ENCODE measurements at places on chromosomes 12 and 14. TPM values are rescaled to one million over a fixed set of nuclear protein-coding genes. Genes with fewer than 3 reads are reported as not detected.

Gene TPH2
- total RNA-seq, result not detected

DNA sequence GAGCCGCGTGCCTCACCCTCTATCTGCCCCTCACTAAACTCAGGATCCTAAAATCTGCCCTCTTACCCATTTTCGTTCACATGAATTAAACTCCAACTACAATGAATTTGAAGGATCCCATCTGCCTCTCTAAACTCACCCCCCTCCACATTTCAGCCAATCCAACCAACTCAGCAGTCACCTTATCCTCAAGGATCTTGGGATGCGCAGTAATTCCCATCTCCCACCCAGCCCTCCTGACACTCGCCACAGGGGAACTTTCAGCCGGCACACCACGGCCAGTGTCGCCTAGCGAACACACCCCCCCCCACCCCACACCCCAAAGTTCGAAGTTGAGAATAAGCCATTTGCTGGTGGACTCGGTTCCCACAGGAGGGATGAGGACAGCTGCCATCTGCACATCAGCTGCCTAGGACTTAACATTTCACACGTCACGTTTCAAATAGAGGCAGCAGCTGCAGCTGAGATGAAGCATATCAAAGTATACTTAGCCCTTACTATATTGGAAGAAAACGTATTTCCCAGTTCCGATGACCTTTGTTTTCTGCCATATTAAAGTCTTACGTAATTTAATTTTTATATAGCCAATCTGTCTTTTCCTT is 8.7 kb upstream of the SELPLG start:
- DNase-seq, result no peak

DNA sequence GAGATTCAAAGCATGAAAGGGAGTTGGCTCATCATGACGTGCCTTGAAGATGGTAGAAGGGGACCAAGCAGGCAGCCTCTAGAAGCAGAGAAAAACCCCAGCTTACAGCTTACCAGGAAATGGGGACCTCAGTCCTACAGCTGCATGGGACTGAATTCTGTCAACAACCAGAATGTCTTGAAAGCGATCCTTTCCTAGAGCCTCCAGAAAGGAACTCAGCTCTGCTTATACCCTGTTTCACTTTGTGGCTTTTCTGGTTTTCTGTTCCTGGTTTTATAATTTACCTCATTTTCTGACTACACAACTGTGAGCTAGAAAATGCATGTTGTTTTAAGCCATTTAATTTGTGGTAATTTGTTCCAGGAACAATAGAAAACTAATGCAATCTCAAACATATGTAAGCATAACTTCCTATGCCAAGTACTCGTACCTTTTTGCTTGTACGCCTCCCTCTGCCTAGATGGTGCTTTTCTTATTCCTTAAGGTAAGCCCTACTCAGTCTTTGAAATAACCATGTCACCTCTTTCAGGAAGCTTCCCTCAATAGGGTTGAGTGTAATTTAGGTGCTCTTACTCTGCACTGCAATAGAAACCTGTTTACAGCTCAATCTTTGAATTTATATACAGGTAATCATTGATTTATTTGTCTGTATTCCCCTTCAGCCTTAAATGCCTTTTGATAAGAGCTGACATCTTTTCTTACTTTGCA is 348.8 kb downstream of the TMEM117 start:
- no peak for DNase-seq

- no peak for DNase-seq
Measured at GRCh38 chr14:52429451-52429850, 115.3 kb downstream of the PTGER2 start.

DNA sequence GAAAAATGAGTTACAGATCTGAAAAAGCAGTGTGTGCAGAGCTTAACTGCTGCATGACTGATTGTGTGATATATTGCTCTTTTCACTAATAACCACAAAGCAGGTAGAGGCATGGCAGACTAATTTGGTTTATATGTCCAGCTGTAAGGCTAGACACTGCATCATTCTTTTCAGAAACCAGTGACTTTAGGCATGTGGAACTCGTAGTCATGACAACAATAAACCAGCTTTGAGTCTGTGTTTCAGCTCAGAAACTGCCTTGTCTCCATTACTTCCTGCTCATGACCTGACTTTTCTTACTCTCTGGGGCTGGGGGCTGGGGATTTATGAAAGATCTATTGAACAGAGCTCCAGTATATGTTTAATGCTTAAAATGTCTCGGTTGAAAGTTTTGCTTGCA is 146.8 kb upstream of the LRIG3 start:
- DNase-seq, result no peak

DNA sequence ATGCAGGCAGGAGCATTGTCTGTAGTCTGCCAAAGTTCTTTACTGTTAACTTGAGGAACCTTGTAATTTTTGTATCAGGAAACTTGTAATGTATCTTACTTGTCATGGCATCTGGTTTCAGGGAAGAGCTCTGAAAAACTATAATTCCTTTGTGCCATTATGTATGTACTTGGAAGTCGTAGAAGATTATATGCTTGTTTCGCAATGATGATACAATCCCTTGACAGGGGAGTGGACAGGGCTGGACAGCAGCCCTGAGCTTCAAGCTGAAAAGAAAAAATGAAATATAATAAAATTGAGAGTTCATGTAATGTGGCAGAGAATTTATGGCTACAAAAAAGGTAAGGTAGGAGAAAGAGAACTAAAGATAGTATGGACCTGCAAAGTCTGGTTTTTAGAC is 7.4 kb upstream of the DLGAP5 start:
- DNase-seq, result no peak

- no peak for DNase-seq
Measured at GRCh38 chr14:95763875-95764274, 50.0 kb upstream of the TCL1A start.
